ENCODE measurements at places on chromosomes 5 and 9.

DNA sequence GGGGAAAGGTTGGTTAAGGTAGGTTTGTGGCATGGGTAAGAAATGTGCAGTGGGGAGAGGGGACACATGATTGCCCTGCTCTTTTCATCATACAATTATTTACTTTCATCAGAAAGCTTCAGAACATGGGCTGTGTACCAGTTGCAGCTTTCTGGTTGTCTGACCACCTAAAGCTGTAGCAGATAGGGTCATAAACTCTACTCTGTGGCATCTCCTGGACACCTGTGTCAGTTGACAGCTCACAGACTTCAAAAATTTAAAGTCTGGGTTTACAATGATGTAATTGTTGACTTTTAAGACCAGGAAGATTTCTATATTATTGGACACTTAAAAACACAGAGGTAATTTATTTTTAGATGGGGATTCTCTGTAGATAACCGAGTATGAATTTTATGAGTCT is 222.7 kb upstream of the PRR16 start:
- DNase-seq: no peak

GRCh38 chr5:160083501-160083900 is 35.7 kb downstream of the PWWP2A start:
- no peak for DNase-seq

GRCh38 chr5:124263680-124264491 is 482.6 kb downstream of the ZNF608 start:
- no peak for DNase-seq

DNA sequence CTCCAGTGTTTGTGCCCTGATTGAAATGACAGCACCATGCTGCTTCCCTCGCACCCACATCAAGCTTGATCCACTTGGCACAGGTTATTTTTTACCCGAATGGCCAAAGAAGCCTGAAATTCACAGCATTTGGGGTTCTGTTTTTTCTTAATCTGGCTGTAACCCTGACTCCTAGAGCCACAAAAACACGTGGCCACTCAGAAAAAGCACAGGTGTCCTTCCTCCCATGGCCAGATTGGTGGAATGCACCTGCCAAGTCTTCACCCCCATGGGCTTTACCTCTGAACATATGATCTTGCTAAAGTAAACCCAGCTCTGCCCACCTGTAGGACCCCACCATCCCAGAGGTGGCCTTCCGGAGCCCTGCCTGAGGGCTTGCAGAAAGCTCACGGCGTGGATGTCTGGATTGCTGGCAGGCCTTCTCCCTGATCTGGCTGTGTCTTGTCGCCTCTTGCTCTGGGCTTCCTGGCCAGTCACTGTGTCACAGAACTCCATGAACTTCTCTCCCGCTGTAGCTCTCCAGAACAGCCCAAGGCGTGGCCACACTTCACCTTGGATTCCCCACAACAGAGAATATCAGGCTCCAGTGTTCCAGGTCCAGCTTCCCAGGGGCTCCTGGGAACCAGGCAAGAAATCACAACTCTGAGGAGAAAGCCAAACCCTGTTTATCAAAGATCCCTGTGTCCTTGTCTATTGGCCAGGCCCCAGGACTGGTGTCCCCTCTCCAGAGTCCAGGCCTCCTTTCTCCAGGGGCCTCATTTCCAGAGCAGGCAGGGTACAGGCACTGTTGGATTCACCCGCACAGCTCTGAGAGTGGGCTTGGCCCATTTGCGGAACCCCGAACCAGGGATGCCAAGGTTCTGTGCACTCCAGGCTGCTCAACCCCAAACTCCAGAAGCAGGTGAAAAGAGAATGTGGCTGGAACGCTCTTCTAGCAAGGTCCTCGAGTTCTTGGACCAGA is 272.5 kb downstream of the SYK start:
- no peak for DNase-seq

- DNase-seq: no peak
These were observed 21.5 kb upstream of the KLF9 start for GRCh38 chr9:70435948-70436347.

GRCh38 chr5:165187815-165188214 is 1682.4 kb downstream of the MAT2B start:
- DNase-seq: no peak

DNA sequence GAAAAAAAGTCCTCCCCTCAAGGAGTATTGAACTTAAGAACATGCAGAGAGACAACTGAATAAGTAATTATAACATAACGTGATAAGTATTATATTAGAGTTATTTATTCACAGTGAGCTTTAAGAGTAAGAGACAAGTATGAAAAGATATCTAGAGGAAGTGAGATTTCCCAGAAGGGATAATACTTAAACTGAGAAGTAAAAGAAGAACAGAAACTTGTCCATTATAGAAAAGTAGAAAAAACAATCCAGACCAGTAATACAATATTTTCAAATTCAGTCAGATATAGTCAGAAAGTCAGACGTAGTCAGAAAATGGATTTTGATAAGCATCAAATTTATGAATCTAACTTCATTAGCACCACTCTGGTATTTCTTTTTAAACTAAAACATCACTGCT is 613.0 kb upstream of the CCNG1 start:
- DNase-seq: no peak

DNA sequence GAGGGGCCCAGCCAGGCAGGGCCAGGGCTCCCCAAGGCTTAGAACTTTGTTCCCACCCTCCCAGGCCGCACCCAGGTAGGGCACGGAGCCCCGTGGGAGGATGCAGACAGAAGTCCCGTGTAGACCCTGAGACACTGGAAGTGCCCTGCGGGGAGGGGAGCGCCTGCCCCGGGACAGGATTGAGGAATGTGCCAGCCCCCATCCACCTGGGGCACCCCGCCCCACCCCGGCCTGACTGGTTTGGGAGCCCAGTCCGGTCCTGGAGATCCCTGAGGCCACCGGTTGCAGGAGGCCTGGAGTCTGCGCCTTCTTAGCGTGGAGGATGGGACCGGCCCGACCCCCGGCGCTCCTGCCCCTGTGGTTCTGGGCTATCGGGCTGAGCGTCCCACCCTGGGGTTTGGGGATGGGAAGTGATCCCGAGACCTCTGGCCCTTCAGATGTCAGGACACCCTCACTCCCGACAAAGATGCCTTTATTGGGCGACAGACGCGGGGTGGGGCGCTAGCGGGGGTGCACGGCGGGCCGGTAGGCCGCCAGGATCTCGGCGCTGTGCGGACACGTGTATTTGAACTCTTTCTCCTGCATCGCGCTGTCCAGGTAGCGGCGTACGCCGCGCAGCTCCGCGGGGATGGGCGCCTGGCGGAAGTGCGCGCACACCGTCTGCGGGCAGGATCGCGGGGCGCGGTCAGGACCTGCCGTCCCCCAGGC is 2.0 kb downstream of the CLIC3 start:
- no peak for DNase-seq
